CD4-positive, alpha-beta T cell (primary cell): ENCODE measurements at places on chromosomes 6 and 20.

GRCh38 chr6:105428342-105428957 lies 25.6 kb upstream of the PREP start:
- no peak for DNase-seq

- no peak for DNase-seq
Measured at GRCh38 chr6:170286934-170287265, 4.0 kb downstream of the DLL1 start.

- no peak for DNase-seq
Measured at GRCh38 chr6:33439956-33440648, 14.3 kb upstream of the ZBTB9 start.

GRCh38 chr6:111845441-111845871 lies 27.8 kb downstream of the FYN start:
- no peak for DNase-seq

GRCh38 chr6:163648868-163649267 lies 234.3 kb downstream of the QKI start:
- DNase-seq, result no peak

DNA sequence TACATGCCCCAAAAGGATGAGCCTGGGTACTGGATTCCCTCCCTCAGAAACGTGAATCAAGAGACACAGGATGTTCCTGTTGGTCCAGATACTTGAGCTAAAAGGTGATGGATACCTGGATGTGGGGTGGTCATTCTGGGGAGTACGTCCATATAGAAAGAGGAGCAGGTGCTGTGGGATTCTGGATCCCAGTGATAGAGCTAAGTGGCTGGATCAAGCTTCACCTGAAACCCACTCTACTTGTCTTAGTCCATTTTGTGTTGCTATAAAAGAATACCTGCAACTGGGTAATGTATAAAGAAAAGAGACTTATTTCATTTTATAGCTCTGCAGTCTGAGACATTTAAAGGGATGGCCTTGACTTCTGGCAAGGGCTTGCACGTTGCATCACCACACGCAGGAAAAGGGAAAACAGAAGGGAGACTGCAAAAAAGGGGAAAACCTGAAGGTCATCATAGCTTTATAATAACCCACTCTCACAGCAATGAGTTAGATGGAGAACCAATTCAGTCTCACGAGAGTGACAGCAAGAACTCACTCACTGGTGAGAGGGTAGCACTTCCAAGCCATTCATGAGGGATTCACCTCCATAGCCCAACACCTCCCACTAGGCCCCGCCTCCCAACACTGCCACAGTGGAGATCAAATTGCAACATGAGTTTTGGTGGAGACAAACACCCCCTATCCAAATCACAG lies 31.2 kb downstream of the RIPOR3 start:
- no peak for DNase-seq

GRCh38 chr20:55693641-55694040 lies 311.7 kb downstream of the CBLN4 start:
- no peak for DNase-seq

- no peak for DNase-seq
Measured at GRCh38 chr6:107699254-107699653, 124.9 kb downstream of the SCML4 start.

GRCh38 chr6:125114248-125114858 lies 39.2 kb upstream of the TPD52L1 start:
- DNase-seq, result no peak

- DNase-seq, result no peak
Measured at GRCh38 chr20:1674990-1675780, 17.6 kb upstream of the SIRPG start.

DNA sequence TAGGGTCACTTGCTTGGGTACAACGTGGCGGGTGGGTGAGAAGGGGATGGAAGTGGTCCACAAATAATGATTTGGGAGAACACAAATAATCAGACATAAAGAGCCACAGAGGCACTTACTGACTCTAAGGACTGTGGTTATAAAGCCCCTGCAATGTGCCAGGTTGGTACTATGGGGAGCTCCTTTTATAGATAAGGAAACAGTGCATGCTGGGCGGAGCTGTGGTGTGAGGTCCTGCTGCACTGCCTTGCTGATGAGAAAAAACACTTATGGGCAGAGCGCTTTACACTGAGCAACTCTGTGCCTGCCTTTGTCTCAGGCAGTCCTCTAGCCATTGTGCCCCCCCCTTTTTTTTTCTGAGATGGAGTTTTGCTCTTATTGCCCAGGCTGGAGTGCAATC lies 29.1 kb upstream of the SCRT2 start:
- DNase-seq, result no peak

DNA sequence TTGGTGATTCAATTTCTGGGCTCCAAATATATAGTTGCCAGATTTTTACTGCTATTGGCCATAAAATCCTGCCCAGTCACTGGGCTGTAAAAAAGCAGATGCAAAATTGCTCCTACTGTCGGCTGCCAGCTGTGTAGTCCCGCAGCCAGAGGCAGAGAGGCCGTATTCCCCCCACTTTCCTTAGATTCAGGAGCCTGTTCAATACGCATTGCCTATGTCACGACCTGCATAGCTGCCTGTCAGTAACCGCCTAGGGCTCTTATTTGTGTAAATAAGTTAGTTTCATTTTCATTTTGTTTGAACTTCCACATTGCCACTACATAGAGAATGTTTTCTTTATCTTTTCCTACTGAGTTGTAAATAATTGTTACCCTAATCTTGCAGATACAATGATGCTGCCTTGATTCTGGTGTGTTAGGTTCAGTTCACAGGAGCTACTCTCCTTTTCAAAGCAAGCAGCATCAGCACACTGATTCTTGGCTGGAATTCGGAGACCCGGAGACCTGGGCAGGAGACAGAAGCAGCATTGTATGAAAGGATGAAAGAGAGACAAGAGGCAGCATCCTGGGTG lies 46.0 kb upstream of the UST start:
- no peak for DNase-seq

DNA sequence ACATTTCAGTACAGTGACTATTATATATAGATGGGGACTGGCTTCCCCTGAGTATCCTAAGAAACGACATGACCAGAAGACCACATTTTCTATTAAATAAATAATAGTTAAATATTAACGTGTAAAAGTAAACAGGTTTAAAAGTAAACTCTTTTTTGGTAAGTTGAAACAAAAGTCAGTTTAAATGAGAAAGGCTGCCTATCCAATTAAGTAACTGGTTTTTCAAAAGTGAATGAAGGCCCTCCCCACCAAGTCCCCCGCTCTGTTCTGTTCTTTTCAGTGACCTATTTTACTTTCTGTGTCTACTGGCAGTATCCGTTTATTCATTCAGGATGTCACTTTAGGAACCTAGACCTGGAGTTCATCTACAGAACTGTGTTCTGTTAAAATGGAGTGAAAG lies 32.0 kb downstream of the QKI start:
- DNase-seq, result no peak

DNA sequence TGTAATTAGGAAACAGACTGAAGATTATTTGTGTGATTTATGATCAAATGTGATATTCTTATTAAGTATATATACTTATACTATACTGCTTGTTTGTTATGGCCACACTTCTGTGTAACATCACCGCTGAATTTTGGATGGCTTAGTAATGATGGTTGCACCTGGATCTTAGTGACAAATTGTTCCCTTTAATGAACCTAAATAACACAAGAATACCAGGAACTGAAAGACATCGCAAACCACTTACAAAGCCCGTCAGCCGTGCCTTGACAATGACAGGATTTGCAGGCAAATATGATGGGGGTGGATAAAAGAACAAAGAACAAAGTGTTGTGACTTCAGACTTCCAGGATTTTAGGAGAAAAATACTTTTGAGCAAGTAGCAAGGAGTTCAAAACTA lies 67.1 kb downstream of the LAMP5 start:
- no peak for DNase-seq

DNA sequence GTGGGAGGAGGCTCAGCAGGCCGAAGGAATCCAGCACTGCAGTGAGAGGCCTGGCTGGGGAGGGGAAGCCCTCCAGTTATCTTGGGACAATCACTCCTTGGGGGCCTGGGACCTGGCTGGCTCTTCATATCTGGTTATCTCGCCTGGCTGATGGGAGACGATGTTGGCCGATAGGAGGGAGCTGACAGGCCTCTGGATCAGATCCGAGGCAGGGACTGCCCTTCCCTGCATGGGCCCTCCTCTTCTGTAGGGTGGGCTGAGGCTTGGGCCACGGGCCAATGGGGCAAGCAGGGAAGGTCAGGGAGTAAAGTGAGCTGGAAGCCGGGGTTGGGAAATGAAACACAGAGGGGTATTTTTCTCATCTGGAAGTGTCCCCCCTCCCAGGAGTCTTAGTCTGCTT lies 25.2 kb downstream of the MANBAL start:
- no peak for DNase-seq

DNA sequence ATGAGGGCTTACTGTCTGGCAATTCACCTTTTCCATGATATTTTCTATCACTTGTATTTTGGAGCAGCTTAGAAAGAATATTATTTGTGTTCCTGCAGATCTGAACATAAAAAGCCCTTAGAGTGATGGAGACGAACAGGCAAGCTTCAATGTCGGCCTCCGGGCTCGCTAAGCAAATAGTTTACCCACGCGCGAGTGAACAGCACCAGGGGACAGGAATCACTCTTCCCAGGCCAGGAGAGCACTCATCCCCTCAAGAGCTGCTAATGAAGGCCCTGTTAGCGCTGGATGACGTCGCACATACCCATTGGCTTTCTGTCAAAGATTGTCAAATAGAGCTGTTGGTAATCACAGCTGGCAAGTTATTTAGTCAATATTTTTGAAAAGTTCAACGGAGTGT lies 395.7 kb downstream of the ZFAND3 start:
- no peak for DNase-seq

DNA sequence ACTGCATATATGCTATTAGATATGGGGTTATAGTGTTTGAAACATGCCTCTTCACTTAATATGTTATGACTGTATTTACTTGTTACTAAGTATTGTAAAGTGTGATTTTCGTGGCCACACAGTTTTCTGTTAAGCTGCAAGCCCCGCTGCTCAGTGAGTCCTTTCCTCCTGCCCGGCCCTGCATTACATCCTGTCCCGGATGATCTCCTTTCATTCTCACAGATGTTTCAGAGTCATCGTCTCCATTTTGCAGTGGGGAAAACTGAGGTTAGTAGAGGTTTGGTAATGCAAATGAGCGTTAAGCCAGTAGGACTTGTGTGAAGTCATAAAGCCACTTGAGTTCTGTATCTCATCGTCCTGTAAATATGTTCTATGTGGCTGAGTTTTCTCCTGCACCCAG lies 155.5 kb downstream of the CFAP61 start:
- no peak for DNase-seq

DNA sequence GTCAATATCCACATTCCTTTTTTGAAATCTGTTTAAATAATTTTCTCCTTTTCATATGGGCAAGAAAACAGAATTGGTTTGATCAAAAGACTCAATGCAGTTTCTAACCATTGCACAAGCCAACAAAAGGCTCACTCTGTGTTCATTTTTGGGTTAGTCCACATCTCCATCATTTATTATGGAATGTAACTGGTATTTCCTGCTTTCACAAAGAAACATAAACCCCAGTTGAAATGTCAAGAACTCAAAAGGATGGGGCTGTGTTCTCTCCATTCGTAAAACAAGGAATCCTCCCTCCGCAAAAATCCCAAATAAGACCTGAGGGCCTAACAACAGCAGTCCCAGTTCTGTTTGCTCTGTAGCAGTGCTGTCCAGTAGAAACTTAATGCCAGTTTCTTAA lies 420.9 kb downstream of the GJA1 start:
- DNase-seq, result no peak

DNA sequence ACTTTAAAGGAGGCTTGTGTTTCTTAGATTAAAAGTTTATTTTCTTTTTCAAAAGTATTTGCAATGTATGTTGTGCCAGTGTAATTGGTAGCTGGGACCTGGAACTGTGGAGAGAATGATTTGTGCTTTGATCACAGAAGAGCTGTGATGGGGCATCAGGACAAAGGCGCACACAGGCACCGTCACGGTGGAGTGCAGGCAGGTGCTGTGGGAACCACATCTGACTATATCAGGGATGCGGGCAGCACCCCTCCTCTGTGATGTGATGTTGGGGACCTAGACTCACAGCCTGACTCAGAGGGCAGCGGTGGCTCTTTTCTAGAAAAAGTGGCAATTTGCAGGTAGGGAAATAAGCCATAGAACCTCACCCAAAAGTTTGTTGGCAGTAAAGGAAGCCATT lies 34.5 kb downstream of the SYTL3 start:
- DNase-seq, result peak; percentile 54

DNA sequence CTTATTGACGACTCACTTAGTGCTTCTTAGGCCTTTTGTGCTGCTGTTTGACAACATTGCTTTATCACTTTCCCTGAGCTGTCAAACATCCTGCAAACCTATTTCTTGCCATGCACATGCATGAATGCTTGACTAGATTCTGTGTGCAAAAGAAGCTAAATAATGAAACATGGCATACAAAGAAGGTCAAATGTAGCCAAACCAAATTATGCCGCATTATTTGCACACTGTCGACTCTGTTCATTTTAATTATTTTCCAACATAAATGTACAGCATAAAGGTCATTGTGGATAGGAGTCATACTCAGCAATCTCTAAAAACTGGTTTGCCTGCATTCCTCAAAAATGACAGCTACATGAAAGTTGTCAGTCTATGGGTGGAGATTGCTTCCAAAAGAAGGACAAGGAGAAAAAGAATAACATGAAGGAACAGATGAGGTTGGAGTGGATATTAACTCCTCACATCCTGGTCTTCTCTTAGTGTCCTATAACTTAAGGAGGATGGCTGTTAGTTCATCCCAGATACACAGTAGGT lies 123.1 kb upstream of the STXBP5 start:
- DNase-seq, result no peak

GRCh38 chr6:44989391-44989790 lies 338.7 kb upstream of the RUNX2 start:
- DNase-seq, result no peak

- no peak for DNase-seq
Measured at GRCh38 chr6:166751051-166751595, 124.1 kb upstream of the RPS6KA2 start.

DNA sequence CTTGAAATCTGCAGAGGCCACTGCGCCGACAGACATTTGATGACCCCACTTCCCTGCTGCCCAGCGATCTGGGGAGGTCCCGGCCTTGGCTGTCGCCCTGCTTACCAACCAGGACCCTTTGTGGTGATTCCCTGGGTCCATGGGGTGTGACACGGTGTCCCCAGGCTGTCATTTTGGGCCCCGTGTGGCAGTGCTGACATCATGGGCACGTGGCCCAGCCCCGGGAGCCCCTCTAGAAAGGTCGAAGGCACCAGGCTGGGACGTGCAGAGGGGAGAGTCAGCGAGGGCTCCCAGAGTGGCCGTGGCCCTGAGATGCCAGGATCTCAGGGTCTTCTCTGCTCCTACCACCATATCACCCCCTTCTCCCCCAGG lies 170.0 kb downstream of the TAF4 start:
- DNase-seq, result no peak

DNA sequence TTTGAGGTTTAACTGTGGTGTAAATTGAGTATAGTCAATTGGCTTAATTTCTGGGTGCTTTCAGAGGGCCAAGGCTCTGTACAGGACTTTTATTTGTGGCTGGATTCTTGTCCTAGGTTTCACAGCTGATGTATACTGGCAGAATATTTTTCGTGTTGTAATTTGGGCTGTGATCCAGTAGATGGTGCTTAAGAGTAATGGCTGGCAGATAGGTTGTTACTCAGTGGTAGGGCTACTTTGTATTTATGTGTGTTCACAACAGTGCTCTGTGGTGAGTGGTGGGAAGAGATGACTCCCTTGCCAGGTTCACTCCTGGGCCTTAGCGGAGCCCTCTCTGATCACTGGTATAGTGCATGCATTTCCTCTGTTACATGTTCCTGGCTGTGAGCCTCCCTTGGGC lies 34.5 kb upstream of the FERMT1 start:
- DNase-seq, result no peak

GRCh38 chr20:55569084-55569483 lies 436.2 kb downstream of the CBLN4 start:
- no peak for DNase-seq
